Stimulated activated CD8-positive, alpha-beta memory T cell treated with anti-CD3 and anti-CD28 coated beads, Interleukin-15, amount 100 ng/mL, for 48 hours (primary cell): ENCODE measurements at places on chromosomes 2 and 18.

DNA sequence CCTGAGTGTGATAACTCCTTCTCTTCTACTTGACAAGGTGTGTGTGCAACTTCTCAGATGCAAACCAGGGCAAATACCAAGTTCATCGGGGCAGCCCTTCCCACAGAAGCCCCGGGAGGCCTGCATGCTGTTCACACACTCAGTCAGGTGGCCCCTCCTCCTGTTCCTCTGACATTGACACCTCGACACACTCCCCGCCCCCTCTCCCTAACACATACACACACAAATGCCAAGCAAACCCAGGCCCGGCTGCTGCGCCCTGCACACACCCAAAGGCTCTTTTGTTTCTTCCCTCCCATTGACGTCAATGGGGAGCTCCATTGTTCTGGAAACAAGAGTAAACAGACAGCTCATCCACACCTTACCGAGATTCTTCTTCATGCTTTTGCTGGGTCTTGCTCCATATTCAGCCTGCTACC lies 1.7 kb upstream of the PER2 start:
- no peak for DNase-seq

GRCh38 chr2:88967844-88968243 lies 276.4 kb downstream of the RPIA start:
- no peak for DNase-seq

DNA sequence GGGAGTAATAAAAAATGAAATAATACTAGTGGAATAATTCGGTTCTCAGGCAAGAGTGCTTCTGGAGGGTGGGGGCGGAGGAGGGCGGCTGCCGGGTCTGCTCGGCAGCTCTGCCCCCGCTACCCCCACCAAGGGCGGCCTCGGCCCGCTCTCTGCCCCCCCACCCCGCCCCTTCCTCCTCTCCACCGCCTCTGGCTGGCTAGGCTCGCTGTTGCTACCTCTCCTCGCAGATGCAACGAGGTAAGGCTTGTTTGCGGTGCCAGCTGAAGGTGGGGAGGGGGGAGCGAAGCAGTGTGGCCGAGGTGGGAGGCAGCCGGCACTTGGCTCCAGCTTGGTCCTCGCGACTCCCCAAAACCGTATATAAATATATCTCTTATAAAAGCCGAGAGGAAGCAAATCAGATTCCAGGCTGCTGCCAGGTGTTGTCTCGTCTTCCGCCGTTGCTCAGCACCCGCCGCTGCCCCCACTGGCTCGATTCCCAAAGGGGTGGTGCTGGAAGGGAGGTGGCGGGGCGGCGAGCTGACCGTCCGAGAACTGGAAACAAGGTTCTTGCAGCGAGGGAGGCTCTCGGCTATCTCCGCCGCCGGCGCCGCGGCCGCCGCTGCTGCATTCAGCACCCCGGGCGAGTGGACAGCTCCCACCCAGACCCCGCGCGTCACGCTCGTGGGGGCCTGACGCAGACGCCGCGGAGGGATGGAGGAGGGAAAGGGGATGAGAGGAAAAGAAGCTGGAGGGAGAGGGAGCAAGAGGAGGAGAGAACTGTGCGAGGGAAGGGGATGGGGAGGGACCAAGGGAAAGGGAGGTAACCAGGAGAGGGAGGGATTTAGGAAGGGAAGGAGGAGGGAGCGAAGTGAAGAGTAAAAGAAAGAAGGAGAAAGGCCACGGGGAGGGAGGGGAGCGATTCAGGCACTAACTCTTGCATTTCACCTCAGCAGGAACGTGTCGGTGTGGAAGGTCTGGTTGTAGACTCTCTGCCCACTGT lies at the start of gene MARCHF4:
Gene MARCHF4, minus strand, starts transcription at position 763 of the 982 bp plus-strand sequence. CDS start 2,223 bp downstream, outside the sequence.
- no peak for DNase-seq

GRCh38 chr2:38671303-38671702 lies 5.4 kb downstream of the GALM start:
- no peak for DNase-seq

- no peak for DNase-seq
Measured at GRCh38 chr18:6363216-6363615, 51.5 kb downstream of the L3MBTL4 start.

- no peak for DNase-seq
Measured at GRCh38 chr18:75156139-75156750, 52.7 kb downstream of the PTGR3 start.

DNA sequence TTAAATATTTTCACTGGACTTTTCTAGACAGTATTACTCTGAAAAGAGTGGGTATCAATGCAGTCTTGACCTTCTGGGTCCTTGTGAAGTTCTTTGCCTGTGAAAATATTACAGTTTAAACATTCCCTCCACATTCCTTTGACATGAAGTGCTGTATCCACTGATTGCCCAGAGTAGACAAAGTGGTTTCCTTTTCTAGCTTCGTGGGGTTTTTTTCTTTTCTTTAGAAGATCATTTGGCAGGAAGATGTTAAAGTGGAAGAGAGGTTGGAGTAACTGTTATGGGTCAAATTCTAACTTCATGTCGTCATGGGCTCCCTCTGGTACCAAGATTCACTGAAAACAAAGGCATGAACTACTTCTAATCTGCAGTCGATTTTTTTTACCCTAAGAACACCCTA lies 496.9 kb downstream of the EPHA4 start:
- DNase-seq: no peak

GRCh38 chr18:2927745-2928144 lies 80.9 kb downstream of the EMILIN2 start:
- no peak for DNase-seq

GRCh38 chr2:21118302-21118920 lies 5.4 kb upstream of the TDRD15 start:
- DNase-seq: no peak

DNA sequence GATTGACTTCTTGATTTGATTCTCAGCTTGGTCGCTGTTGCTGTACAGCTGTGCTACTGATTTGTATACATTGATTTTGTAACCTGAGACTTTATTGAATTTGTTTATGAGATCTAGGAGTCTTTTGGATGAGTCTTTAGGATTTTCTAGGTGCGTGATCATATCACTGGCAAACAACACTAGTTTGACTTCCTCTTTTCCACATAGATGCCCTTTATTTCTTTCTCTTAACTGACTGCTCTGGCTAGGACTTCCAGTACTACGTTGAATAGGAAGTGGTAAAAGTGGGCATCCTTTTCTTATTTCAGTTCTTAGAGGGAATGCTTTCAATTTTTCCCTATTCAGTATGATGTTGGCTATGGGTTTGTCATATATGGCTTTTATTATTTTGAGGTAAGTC lies 101.3 kb downstream of the OSBPL1A start:
- no peak for DNase-seq

DNA sequence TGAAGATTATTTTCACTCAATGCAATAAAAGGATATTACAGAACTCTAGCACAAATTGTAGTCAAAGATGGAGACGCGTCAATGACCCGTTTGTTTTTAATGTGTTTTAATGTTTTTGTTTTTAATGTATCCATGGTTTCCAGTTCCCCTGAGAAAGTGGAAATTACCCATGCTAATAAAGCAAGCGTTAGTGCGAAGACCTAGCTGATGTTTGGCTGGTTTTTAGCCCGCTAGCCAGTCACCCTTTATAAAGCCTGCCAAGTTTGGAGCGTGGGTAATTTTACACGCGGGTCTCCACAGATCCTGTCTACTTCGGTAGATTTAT lies 430 bp upstream of the CHMP1B start:
- no peak for DNase-seq

GRCh38 chr2:221606424-221606823 lies 34.3 kb upstream of the EPHA4 start:
- no peak for DNase-seq

- no peak for DNase-seq
Measured at GRCh38 chr2:28419443-28420270, 27.0 kb downstream of the FOSL2 start.

DNA sequence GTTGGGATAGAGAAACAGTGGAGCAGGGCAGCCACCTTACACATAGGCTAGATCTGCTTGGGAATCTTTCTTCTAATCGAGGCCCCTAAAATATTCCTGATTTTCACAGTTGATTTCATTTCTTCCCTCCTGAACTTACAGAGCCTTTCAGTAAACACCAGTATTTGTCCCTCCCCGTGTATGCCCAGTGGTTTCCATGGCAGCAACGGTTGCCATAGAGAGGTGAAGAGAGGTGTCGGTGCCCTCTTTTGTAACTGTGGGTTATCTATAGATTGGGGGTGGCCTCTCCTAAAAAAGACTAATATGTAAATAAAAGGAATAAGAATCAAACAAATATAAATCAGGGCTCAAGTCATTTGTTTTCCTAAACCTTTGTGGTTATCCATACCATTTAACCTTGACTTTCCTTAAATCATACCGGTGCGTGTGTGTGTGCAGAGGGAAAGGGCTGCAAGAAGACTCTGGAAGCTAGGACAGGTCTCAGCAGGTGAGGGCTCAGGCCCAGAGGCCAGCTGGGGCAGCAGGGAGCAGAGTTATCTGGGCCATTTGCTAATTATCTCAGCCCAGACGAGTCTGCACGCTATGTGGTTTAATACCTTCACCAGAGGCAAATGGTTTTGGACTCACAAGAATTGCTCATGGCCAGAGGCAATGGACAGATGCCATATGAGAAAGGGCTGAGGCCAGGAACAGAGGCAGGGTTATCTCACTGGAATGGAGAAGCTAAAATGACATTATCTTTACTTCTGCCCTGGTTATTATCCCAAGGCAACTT lies 35.5 kb downstream of the LIPG start:
- no peak for DNase-seq

GRCh38 chr2:62204998-62205496 lies 9.1 kb downstream of the B3GNT2 start:
- DNase-seq: no peak

GRCh38 chr2:7962161-7962560 lies 719.7 kb upstream of the ID2 start:
- DNase-seq: no peak

DNA sequence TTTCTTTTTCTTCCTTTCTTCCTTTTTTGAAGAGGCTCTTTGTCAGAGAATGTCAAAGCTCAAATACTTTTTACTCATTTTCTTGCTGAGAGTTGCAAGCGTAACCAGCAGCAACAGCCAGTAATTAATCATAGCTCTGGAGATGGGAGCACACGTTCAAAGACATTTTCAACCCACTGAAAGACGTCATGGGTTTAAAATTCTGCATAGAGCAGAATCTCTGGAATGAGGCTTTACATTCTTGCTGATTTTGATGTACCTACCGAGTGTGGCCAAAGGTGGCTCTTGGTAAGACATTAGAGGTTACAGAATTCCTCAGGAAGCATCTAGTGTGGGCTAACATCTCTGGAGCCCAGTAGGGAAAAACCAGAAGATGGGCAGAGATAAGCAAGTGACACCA lies 292.5 kb downstream of the MTX2 start:
- no peak for DNase-seq

DNA sequence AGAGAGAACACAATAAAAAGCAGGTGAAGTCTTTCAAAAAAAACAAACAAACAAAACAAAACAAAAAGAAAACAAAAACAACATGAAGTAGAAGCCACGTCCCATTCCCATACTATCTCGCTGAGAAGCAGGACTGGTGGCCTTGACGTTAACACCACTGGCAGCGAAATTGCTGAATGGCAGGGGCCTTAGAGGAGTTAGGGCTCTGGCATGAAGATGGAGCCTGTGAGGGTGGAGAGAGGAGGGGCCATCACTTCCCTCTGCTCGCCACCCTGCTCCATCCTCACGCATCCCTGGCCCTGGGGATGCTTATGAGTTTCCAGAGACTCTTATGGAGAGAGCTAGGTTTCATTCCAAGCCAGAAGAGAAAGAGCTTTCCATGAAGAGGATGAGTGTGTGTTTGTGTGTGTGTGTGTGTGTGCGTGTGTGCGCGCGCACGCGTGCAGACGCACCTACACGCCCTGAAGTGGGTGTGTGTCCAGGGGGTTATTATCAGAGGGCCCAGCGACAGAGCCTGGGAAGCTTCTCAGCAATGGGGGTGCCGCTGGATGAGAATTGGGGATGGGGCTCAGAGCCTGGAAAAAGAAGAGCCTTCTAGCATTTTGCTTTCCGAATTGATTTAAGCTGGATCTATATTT lies 20.4 kb upstream of the IMPA2 start:
- DNase-seq: no peak

DNA sequence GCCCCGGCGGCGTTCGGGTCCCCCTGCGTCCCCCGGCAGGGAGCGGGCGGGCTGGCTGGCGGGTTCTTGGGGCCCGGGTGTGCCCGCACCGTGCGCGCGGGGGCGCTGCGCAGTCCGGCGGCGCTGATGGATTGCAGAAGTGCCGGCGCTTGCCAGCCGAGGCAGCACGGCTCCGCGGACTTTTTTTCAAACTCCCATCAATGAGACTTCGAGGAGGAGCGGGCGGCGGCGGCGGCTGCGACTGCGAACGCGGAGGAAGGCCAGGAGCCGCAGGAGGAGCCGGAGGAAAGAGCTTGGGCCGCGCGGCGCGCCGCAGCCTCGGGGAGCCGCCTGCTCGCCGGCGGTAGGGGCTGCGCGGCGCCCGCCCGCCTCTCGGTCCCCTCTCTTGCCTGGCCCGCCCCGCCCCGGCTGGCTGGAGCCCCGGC lies at the start of gene GLI2:
Gene GLI2, plus strand, starts transcription at position 123 of the 425 bp plus-strand sequence. CDS start 61,453 bp downstream, outside the sequence.
- peak; percentile 25 for DNase-seq

DNA sequence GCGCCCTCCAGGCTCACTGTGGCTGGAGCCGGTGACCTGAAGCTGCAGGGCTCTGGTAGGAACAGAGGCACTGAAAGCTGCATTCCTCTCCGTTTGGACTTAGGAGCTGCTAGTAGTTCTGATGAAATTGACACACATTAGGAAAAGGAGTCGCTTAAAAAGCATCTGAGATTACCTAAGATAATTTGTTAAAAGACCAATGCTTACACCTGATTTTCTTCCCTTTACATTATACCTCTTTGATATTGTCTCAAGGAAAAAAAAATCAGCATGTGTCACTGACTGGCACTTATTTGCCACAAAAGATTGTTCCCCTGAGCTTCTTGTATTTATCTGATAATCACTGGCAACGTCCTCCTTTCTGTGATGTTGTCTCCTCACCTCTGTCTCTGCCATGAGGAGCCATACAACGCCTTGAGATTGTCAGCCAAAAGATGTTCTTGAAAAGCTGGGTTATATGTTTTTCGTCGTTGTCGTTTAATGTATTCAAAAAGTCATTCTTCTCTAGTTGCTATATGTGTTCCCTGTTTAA lies 618 bp upstream of the CHN1 start:
- DNase-seq: no peak

DNA sequence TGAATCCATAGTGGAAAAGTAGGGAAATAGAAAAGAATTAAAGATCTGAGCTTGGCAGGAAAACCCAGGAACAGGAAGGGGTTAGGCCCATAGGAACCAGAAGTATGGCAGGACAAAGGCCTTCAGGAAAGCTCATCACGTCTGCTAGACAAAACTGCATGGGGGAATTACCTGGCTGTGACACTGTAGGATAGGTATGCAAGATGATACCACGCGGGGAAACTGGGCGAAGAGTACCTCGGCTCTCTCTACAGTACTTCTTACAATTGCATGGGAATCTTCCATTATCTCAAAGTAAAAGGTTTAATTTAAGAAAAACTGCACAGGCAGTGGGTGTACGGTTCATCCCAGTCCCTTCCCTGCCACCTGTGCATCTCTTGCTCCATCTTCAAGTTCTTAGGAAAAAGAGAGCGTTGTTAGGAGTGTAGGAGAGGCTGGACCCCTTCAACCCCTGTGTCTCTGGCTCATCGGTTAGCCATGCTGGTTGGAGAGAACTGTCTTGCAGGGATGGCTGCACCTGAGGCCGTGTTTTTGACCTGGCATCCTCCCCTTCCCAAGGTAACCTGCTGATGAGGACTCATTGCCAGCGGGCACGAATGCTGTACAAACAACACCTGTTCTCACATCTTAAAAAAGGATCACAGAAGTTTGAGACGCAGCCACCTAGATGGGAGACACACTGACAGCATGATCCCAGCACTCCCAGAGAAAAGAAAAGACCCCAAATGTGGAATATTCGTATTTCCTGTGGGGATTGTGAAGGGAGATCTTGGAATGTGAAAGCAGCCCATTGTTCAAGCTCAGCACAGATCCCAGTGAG lies 120.5 kb upstream of the COPS8 start:
- no peak for DNase-seq
